ENCODE measurements at places on chromosomes 7 and 10.

DNA sequence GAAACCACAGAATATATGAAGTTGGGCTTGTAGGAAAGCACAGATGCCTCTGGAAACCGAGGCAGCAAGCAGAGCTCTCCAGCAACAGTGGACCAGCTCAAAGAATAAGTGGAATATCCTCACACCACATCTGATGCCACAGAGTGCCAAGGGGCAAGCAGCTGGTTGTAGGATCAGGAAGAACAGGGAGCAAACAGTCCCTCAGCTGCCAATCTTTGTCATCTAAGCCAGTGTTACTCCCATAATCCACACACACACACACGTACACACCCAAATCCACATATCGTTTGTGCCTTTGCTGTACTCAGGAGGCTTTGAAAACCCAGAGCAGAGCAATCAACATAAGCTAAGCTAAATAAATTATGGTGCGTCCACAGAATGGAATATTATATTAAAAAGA lies 20.7 kb upstream of the SEC24C start:
- DNase-seq = no peak

DNA sequence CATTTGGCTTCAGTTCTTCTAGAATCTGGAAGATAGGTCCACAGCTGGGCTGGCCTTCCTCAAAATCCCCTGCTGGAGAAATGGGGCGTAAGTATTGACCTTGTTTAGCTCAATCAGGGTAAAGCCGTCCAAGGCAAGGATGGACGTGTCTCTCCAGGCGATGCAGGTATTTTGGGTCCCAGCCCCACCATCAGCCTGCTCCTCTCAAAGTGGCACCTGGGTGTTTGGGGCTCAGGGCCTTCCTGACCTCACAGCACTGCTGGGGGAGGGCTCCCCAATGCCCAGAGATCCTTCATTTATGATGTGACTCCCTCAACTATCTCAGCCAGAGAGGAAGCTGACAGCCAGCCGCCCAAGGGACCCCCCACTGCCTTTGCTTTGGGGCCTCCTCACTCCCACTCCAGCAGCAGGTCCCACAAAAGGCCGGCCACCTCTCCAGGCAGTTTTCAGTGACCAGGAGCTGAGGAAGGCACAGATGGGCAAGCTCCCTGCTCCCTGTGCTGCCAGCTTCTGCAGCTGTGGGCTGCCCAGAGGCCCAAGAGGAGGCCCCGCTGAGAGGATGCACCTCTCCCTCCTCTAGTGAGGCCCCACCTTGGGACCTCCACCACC lies 140.0 kb upstream of the TCERG1L start:
- DNase-seq = no peak

GRCh38 chr7:30252885-30253795 lies 31.3 kb upstream of the ZNRF2 start:
- no peak for DNase-seq

DNA sequence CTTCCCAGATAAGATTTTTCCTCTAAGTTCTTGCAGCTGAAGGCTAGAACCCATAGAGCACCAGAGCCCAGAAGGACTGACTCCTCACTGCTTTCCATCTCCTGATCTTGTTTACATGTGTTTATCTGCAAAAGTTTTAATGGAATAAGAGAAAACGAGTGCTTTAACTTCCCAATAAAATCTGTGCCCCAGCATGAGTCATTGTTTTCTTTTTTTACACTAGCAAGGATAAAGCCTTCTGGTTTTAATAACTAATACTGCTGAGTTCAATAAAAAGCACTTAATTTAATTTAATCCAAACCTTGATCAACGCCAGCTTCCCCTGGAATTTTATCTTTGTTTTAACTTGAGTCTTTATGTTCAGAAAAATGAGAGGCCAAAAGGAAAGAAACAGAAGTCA lies 227.6 kb downstream of the HPSE2 start:
- DNase-seq = no peak

DNA sequence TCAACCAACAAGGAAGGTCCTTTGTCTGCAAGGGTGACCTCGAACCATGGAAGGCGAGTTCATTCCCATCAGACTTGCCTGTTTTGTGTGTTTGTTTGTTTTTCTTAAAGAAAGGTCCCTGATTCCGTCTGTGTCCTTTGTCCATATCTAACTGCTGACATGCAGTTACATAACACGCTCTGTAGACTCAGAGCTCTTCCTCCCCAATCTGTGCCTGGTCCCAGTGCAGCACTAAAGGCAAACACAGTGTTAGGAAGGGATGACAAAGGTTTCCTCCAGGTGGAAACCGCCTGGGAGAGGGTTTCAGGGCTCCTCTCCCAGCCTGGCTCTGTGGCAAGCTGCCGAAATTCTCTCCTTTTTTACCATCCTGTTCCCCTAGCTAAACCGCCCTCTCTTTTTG lies 13.4 kb downstream of the JCAD start:
- no peak for DNase-seq

DNA sequence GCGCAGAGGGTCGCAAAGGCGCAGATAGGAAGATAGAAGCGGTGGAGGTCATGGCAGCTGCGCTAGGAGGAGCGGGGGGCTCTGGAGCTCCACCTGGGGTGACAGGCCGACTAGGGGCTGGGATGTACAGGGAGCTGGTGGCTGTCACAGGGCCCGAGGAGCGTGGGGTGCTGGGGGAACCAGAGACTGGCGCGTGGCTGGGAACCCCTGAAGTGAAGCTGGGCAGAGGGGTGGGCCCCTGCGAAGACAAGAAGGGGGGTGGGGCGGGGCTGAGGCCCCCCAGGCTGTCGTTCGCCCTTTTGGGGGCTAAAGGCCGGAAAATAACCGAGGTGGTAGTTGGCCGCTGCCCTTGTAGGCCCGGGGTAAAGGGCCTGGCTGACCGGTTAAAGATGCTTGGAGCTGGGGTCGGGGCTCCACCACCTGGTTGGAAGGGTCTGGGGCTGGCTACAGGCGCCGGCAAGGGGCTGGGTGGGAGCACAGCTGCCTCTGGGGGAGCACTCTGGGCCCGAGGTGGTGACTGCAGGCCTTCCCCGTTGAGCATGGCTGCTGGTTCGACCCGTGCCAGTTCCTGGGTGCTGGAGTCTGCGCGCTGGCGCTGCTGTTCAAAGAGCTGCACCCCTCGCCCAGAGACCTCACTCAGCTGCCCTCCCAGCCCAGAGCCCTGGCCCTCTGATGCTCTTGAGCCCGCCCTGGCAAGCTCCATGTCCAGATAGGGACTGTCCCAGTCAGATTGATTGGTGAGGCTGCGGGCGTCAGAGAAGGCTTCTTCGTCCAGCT lies 6.8 kb upstream of the MYOZ1 start:
- peak; percentile 42 for DNase-seq

DNA sequence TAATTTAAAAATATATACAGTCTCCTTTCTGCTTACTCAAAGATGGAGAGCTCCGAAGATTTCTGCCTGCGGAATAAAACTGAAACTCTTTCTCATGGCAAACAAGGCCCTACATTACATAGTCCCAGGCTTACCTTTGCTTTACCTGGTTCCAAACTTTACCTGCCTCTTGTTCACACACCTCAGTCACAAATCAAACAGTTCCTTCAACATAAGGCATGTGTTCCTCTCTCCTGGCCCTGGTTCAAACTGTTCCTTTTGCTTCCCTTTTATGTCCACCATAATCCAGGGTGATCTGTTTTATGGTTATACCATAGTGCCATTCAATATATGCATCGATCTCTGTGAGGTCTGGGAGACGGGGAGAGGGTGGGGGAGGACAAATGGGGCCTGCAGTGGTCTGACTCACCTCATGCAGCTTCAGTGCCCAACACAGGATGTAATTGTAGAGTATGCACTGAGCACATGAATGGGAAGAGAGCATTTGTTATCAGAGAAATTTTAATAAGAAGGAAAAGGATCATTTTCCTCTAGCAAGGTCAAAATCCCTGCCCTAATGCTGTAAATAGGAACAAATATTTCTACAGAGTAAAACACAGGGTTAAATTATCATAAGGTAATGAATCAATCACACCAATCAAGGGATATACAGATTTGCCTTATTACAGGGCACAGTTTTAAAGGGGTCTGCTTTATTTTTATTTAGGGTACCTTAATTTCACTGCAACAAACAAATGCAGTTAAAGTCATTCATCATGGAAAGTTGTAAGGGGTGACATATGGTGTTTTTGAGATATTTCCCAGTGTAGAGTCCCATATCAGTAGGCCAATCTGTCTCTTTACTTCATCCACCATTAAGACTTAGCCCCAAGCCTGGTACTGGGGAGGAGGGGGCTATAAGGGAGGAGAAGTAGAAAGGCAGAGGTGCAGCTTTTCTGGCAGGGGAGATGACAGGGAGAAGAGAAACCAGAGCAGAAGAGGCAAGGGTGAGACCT lies 88.8 kb upstream of the PDE1C start:
- DNase-seq = no peak

DNA sequence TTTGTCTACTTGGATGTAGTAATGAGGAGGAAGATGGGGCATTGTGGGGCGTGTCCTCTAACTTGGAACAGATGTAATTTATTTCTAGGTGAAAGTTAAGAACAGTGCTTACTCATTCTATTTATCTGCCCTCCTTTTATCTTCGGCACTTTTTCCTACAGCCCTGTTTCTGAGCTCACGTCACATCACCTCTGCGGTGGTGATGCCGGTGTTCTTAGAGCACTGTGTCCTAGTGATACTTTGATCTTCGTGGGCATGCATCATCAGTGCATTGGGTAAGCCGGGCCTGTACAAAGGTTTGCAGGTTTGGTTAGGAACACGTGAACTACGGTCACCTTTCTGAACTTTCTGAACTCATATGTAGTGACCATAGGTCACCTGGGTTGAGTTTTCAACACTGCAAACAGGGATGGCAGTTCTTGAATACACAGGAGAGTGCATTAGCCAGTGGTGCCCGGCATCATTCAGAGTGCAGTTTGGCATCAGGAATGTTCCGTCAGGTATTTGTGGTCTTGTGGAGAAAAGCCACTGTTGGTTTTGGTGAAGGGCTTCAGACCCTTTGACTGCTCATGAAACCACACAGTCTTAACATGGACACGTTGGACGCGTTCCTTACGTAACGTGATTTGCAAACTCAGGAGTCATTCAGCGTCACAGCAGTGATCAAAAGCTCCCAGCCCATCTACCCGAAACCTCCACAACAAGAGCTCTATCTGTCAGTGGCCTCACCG lies 5.6 kb downstream of the POR start:
- DNase-seq = no peak

GRCh38 chr10:81662837-81663236 lies 212.2 kb upstream of the NRG3 start:
- DNase-seq = no peak

DNA sequence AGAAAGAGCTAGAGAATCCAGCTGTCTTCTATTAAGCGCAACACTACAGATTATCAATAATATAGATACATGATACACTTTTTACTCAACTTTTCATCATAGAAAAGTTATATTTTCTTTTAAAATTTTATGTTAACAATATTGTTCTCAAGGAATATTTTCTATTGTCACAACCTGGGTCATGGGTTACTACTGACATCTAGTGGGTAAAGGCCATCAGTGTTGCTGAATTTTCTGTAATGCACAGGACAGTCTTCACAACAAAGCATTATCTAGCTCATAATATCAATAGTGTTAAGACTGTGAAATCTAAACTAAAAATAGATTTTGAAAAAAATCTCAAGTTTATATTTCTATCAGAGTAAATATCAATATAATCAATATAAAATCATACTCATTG lies 209.8 kb downstream of the ZNF33B start:
- DNase-seq = no peak

DNA sequence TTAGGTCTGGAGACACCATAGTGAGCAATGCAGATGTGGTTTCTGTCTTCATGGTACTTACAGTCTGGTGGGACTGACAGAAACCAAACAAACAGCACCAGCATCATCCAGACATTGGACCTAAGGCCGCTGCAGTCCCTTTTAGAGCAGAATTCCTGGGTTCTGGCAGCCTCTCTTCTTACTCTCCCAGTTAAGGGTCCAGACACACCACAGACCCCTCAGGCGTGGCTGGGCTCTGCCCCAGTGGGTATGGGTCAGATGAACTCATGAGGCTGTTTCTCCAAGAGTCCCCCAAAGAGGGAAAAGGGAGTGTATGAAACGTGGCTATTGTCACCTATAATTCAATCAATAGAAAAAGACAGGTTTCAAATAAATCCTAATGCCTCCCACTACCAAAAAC lies 31.3 kb downstream of the PRLHR start:
- DNase-seq = no peak

- no peak for DNase-seq
Measured at GRCh38 chr7:90488220-90488619, 18.8 kb downstream of the PTTG1IP2 start.

DNA sequence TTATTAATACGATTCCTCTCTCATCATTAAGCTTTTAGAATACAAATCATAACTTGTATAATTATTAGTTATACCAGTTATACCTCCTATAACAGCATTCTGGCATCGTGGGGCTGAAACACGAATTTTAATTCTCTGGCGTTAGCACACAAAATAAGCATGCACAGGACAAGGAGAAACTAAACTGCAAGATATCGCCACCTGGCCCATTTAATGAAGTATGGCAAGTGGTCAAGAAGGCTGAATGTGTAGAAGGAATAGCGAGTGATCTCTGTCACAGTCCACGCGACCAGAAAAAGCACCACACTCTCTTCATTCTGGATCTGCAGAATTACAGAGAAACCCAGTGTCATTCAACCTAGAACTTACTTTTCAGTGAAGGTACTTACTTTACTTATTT lies 18.1 kb downstream of the HACD1 start:
- DNase-seq = no peak

GRCh38 chr7:11315666-11316258 lies 342.1 kb downstream of the PHF14 start:
- DNase-seq = no peak

DNA sequence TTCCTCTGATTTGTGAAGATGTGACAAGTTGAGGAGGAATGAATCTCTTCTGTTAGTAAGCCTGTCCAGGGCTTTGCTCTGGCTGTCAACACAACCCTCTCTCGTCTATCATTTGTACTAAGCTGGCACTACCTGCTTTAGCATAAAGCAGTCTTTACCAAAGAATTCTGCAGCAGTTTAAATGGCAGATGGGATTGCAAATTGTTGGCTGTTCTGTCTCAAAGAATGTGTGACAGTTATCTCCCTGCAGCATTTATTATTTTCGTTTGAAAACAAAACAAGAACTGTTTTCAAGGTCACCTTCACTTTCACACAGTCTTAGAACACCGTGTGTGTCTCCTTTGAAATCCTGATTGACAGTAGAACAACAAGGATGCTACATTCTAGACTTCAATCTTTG lies 4.8 kb upstream of the LAMB1 start:
- DNase-seq = no peak

- no peak for DNase-seq
Measured at GRCh38 chr10:98168766-98169165, 34.3 kb downstream of the R3HCC1L start.

DNA sequence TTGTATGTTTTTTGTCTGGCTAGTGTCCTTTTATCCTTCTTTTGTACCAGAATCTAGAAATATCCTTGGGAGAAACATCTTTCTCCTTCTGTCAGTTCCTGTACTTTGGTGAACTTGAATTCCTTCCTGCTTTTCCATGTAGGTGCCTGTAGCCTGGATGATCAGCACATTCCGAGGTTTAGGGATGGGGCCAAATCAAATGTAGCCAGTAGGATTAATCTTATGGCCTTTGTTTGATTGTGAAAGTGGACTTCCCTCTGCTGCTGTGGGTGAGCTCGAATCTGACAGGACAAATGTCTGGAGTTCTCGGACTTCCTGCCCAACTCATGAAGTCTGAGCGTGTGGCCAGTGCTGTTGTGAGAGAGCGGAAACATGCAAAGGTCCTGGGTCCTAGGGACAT lies 33.2 kb upstream of the NAMPT start:
- DNase-seq = no peak

- no peak for DNase-seq
Measured at GRCh38 chr7:85815526-85815925, 628.7 kb upstream of the SEMA3D start.

Data from WTC11 (cell line).